ENCODE measurements at places on chromosomes 13 and 19.

DNA sequence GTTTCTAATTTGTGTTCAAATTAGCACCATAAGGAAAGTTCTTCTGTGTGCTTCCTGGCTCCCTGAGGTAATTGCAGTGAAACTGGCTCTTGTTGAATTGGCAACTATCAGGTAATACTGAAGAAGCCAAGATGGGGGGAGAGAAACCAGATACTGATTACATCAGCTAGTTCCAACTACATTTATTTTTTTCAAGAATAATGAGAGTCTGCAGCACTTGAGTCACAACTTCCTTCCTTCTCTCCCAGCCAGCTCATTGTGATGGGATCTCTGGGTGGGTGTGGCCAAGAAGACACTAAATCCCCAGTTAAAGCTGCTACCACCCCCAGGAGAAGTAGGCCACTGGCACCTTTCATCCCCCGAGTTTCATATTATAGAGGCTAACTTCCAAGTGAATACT is 100.7 kb upstream of the RXFP2 start:
- DNase-seq: no peak

DNA sequence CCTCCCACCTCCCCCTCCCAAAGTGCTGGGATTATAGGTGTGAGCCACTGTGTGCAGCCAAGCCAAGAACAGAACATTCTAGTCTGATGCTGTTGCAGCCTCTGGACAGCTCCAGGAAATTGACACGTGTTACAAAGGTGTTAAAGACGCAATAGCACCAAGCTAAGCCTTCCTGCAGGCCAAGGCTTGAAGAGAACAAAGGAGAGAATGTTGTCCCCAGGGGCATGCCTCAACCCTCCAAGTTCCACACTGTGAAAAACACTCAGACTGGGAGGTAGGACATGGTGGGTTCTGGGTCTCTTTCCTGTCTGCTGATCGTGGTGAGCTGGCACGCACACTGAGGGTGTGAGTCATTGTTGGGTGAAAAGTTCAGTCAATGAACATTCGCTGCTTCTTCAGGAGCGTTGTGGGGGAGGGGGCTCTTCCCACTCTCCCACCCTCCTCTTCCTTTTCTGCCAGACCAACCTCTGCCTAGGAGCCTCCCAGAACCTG is 5.3 kb upstream of the PTPRS start:
- no peak for DNase-seq

- no peak for DNase-seq
Observed at GRCh38 chr13:80509264-80509663, 168.3 kb upstream of the SPRY2 start.

GRCh38 chr13:31413516-31413915 is 213.7 kb downstream of the B3GLCT start:
- DNase-seq: no peak

DNA sequence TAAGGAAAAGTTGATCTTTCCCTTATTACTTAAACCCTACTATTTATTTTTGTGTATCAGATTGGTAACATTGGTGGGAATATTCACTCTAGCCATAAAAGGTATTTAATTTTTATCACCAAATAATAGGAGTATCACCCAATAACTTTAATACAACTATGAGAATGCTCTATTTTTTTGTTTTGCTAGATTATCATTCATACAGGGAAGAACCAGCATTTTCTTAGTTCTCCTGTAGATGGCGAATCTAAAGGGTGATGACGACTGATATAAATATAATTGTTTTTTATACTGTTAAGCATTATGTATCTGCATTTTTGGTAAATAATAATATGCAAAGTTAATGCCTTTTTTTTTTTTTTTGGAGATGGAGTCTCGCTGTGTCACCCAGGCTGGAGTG is 7.9 kb upstream of the FRY start:
- no peak for DNase-seq

DNA sequence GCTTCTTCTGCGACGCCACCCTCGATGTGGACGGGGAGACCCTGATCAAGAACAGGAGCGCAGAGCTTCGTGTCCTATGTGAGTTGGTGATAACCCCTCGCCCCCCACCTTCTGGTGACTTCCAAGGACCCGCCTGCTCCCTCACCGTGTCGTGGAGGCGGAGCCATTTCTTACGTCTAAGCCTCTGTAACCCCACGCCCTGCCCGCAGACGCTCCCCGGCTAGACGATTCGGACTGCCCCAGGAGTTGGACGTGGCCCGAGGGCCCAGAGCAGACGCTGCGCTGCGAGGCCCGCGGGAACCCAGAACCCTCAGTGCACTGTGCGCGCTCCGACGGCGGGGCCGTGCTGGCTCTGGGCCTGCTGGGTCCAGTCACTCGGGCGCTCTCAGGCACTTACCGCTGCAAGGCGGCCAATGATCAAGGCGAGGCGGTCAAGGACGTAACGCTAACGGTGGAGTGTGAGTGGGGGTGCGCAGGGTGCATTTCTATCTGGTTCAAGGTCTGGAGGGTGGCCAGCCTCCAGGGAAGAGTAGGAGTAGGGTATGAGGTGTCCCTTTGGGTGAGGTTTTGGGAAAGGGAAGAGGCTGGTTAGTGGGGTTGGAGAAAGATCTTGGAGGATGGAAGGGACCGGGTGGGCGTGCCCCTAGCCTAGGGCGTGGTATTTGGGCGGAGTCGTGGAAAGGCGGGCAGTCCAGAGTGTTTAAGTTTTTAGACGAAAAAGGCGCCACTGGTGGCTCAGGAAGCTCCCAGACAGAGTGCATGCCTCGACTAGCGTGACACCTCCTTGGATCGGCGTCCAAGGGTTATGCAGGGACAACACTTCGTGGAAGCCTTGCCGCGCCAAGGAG is 3.3 kb downstream of the ICAM5 start:
- DNase-seq: no peak
